ENCODE measurements at places on chromosomes 2 and 18.

GRCh38 chr2:112181571-112182290, 43.5 kb downstream of the FBLN7 start:
- peak; percentile 58 for DNase-seq

DNA sequence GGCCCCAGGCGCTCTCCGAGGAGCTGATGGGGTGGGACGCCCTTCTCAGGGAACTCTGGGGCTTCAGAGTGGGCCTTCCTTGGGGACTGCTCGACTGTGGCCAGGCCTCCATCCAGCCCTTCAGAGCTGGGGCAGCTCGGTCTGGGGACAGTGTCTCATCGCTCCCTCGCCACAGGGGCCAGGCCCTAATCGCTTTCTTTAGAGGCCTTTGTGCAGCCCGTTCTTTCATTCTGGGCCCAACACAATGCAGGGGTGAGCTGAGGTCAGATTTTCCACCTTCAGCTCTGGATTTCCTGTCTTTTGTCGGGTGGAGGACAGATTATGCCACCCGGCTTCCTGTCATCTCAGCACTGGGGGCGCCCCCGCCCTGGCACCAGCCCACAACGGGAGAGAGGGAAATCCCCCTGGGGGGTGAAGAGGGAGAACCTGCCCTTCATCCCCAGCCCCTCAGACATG, 25.2 kb downstream of the MYCN start:
- peak; percentile 49 for DNase-seq

DNA sequence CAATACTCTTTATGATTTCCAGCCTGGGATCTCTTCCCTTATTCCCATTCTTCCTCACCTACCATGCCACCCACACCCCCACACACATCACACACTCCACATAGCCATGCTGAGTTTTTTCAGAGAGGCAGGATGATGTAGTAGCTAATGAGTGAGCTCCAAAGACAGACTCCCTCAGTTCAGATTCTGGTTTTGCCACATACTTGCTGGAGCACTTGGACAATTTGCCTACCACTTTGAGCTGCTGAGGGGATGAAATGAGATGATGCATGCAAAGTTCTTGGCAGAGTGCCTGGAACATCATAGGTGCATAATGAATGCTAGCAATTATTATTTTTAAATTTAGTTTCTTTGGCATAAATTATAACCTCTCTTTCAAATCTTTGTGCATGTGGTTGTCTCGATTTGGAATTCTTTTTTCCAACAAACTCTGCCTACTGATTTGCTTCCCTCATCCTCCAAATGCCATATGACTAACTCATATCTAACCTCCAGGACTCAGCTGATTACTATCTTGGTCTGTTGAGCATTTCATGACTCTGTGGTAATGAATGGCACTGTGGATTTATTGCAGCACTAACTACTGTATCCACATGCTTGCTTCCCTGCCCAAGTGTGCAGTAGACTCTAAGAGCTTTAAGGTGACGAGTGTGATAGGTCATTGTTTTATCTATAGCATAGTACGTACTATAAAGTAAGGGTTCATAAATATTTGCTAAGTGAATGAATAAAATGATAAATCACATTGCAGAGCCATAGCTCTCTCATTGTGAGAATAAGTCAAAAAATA, 99.1 kb downstream of the TACR1 start:
- DNase-seq: no peak

DNA sequence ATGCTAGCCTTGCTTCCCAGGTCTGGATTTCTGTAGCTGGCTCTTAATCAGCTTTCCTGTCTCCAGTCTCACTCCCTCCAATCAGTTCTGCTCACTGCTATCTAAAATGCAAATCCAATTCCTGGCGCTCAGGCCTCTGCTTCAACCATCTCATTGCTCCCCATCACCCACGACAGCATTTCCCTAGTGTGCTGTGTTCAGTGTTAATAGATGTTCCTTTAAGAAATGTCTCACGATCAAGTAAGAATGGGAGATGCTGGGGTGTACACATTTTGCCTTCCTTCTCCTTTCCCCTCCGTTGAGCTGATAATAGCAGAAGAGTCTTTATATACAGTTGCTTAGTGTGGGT, 1.6 kb upstream of the PUM2 start:
- DNase-seq: no peak

GRCh38 chr18:55221622-55222021, 262.4 kb upstream of the CCDC68 start:
- DNase-seq: no peak

GRCh38 chr2:188047735-188048134, 243.9 kb upstream of the GULP1 start:
- no peak for DNase-seq

Data from stimulated activated CD4-positive, alpha-beta T cell treated with anti-CD3 and anti-CD28 coated beads, Interleukin-1b, Interleukin-23, amount 100 ng/mL, for 4 hours (primary cell).